HCT116 (cell line): ENCODE measurements at places on chromosomes 1 and 21.

GRCh38 chr1:110283677-110284076, 55.5 kb upstream of the RBM15 start:
- no peak for DNase-seq

- no peak for DNase-seq
Measured at GRCh38 chr1:230537456-230537855, 104.8 kb upstream of the COG2 start.

DNA sequence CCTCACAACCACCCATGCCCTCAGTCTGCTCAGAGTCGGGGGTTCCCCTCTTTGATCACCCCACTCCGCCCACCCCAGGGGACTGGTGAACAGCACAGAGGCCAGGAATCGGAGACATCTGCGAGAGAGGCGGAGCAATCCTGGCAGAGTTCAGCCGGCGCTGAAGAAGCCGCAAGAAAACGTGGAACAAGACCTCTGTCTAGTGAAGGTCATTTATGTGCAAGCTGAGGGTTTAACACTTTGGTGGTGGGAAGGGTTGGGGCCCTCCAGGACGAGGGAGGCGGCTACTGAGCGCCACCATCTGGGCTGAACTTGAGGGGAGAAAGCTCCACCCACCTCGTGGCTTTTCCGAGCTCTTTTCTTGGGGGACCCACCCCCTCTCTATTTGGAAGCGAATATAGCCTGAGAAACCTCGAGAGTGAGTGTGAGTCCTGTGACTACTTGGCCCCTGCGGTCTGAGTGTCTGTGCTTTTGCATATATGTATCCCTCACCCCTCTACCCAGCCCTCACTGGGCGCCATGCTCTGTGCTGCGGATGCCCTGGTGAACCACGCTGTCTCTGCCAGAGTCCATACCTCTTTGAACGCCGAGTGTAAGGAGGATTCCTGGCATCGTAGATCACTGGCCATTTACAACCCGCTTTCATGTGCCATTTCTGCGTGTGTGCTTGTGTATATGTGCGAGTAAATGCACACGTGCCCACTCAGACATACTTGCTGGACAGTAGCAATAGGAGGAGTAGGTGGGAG, 1.2 kb upstream of the EPHA10 start:
- DNase-seq: peak; percentile 2

DNA sequence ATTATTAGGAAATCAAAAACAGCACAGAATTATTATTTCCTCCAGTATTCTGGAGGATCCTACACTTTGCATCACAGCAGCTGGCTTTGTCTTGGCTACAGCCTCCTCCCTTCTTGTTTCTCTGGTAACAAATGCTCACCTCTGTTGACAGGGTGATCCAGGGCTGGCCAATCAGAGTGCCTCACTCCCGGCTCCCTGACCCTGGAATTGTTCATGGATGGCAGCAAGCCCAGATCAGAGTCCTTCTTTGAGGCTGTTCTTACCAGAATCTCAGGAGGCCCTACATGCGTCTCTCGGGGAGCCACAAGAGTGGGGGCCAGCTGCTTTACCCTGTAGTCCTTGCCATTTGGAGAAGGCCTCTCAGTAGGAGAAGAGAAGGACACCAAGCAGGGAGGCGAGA, 48.4 kb upstream of the IGSF5 start:
- DNase-seq: no peak

DNA sequence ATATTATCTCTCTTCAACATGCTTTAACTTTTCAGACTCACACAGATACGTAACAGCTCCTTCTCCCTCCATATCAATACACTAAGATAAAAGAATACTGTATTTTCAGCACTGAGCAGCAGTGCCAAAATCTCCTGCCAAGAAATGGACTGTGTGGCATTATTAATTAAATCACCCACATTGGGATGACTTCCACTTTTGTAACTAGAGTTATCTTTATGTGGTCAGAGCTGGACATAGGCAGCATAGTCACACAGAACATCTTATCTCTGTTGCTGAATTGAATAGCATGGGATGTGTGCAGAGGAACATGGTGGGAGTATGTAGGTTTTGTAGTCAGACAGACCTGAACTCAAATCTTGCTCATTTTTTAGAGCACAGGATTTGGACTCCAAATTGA, 41.4 kb upstream of the CACYBP start:
- DNase-seq: no peak

DNA sequence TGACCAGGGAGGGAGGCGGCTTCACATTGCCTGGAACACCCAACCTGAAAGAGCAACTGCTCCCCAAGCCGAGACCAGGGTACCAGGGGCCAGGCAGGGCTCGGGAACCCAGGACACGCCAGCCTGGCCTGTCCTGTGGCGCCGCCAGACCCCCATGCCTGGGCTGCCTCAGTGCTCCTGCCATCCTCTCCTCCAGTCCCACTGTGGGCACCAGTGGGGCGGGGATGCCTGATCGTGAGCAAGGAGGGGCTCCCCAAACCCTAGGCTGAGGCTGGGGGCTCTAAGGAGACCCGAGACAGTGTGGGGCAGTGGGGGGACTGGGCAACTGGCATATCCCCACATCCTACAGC, 45.1 kb downstream of the WNT9A start:
- DNase-seq: no peak

GRCh38 chr1:111334169-111334568, 43.5 kb downstream of the CHIA start:
- DNase-seq: peak; percentile 21

DNA sequence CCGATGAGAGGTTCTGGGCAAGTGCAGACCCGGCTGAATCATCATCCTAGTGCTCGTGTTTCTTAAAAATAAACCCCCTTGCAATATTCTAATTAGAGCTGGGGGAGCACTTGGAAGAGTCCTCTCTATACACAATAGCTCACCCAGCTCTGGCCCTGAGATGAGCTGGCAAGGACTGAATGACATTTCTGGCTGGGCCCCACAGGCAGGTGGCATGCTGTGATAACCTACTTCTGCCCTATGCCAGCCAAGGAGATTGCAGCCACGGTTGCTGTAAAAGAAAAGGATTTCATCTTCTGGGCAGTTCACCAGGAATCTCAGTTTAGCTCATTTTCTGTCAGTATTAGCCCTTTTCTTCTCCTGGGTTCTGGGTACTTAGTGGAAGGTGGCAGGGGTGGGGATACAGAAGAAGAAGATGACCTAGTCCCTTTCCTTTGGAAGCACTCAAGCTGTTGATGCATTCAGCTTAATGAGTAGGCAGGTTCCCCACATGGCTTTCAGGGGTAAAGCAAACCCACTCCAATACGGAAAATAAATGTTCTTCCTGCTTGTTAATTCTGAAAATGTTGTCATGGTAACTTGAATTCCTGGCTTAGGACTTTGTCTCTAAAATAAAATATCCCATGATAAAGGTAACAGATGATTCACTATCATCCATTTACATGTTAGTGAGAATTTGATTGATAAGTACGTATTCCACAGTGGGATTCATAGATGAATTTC, 32.2 kb downstream of the VASH2 start:
- no peak for DNase-seq

DNA sequence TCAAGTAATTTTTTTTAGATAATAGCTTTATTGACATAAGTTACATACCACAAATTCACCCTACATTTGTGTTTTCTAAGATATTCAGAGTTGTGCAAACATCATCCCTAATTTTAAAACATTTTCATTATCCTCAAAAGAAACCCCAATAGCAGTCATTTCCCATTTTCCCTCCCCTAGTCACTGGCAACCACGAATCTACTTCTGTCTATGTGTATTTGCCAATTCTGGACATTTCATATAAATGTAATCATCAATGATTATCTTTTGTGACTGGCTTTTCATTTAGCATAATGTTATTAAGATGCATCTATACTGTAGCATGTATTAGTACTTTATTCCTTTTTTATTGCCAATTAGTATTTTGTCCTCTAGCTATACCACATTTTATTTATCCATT, 88.8 kb upstream of the SLFNL1 start:
- DNase-seq: no peak

DNA sequence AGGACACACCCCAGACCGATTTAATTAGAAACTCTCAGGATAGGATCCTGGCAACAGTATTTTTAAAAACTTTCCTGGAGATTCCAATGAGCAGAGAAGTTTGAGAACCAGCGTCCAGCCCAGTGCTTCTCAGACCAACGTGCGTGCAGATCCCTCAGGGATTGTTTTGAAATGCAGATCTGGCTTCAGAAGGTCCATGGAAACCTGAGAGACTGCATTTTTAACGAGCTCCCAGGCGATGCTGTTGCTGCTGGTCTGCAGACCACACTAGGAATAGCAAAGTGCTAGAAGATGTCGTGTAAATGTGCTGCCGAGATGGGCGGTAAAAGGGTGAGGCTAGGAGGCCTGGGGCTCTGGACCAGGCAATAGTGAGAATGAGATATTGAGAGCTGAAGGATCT, 18.4 kb upstream of the CASQ1 start:
- DNase-seq: no peak

- no peak for DNase-seq
Measured at GRCh38 chr1:26257222-26257621, 22.7 kb upstream of the SH3BGRL3 start.
